Stimulated activated CD8-positive, alpha-beta memory T cell treated with anti-CD3 and anti-CD28 coated beads, Interleukin-4, amount 100 ng/mL, for 1 hour (primary cell): ENCODE measurements at places on chromosomes 5 and 9.

GRCh38 chr9:107348836-107349235 is 65.8 kb downstream of the RAD23B start:
- no peak for DNase-seq

- no peak for DNase-seq
These were observed 35.8 kb downstream of the FSD1L start for GRCh38 chr9:105483618-105484017.

DNA sequence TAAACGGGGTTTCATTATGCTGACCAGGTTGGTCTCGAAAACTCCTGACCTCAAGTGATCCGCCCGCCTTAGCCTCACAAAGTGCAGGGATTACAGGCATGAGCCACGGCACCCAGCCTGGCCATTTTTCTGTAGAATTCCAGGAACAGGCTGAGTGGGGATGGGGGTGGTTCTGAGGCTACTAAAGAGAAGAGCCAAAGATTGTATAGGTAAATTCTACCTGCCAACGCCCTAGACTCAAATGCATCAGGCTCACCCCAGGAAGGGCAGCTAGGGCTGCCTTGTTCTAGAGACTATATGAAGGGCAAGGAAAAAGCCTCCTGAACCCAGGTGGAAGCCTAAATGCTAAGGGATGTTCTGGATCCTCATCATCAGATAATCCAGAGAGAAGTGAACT is 1.6 kb upstream of the C5orf52 start:
- no peak for DNase-seq

DNA sequence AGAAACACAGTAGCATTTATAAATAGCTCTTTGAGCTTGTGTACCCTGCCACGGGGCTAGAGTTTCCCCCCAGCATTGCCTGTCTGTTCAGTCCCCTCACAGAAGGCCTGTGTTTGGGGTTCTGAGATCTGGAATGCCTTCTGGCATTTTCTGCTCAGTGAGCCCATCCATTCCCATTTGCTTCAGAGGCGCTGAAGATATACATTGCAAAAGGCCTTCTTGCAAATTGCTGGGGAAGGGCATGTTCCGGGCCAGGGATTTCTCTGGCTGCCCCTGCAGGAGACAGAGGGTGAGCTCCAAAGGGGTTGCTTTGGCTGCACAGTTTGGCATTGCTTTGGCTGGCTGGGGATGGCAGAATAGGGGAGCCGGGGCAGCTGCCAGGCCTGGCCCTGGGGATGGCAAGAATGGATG is 308.4 kb downstream of the MSX2 start:
- DNase-seq = no peak

- DNase-seq = no peak
These were observed 387.7 kb downstream of the TLR4 start for GRCh38 chr9:118091711-118092500.

GRCh38 chr5:36205329-36205728 is 36.4 kb downstream of the NADK2 start:
- no peak for DNase-seq

- DNase-seq = no peak
These were observed 59.2 kb upstream of the NR4A3 start for GRCh38 chr9:99762470-99762869.

DNA sequence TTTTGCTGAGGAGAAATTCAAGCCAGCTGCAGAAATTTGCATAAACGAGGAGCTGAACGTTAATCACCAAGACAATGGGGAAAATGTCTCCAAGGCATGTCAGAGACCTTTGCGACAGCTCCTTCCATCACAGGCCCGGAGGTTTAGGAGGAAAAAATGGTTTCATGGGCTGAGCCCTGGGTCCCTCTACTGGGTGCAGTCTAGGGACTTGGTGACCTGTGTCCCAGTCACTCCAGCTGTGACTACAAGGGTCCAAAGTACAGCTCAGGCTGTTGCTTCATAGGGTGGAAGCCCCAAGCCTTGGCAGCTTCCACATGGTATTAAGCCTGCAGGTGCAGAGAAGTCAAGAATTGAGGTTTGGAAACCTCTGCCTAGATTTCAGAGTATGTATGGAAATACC is 207.5 kb downstream of the DENND1A start:
- no peak for DNase-seq

DNA sequence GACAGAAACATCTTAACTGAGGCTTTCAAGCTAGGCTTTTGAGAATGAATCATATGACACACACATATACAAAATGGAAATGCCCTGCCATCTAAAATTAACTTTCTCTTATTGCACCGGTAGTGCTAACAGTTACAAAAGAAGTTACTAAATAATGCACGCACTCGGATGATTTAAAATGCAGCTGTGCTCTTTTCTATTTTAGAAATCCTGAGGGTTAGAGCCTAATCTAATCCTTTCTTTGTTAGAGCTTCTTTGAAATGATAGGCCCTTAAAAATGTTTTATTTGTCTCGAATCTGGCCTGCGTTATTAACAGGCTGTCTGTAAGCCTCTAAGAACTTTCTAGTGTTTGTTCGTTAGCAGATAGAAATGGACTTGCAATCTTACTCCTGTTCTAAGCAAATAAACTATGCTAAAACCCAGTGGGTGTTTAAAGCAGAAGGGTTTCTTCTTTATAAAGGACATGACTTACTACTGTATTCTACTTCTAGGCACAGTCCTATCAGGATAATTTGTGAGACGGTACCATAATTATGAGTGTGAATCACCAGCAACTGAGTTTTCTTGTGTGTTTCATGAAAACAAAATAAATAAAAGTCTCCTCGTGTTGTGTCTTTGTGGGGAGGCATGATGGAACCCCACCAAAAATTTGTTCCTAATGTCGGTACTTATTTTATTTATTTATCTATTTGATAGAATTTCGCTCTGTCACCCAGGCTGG is 69.2 kb upstream of the MYO10 start:
- DNase-seq = no peak

DNA sequence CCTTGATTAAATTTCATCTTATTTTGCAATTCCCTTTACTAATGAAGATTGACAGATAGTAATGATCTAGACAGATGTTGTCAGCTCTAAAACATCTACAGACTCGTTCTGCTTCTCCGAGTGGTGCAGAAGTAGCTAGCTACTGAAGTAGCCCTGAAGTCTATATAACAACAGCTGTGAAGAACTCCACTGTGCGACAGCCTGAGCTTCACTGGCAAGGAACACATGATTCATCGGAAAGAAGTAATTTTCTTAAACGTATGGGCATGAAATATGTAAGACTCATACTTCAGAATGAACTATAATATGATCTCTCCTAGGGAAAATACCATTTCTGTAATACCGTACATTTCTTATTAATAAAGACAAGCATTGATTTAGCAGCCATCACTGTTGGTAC is 96.2 kb downstream of the TRPM3 start:
- DNase-seq = no peak

DNA sequence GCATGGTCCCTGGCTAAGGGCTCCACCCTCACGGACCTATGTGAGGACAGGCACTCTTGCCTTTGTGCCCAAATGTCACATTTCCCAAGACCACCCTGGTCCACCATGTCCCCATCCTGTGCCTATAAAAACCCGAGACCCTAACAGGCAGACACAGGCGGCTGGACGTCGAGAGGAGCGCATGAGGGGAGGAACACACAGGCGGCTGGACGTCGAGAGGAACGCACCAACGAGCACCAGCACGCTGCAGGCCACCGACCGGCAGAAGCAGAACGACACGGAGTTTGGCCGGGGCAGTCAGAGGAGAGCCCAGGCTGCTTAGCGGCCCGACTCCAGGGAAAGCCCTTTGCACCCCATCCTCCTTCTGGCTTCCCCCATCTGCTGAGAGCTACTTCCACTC is 119.9 kb downstream of the ADAMTS2 start:
- no peak for DNase-seq

DNA sequence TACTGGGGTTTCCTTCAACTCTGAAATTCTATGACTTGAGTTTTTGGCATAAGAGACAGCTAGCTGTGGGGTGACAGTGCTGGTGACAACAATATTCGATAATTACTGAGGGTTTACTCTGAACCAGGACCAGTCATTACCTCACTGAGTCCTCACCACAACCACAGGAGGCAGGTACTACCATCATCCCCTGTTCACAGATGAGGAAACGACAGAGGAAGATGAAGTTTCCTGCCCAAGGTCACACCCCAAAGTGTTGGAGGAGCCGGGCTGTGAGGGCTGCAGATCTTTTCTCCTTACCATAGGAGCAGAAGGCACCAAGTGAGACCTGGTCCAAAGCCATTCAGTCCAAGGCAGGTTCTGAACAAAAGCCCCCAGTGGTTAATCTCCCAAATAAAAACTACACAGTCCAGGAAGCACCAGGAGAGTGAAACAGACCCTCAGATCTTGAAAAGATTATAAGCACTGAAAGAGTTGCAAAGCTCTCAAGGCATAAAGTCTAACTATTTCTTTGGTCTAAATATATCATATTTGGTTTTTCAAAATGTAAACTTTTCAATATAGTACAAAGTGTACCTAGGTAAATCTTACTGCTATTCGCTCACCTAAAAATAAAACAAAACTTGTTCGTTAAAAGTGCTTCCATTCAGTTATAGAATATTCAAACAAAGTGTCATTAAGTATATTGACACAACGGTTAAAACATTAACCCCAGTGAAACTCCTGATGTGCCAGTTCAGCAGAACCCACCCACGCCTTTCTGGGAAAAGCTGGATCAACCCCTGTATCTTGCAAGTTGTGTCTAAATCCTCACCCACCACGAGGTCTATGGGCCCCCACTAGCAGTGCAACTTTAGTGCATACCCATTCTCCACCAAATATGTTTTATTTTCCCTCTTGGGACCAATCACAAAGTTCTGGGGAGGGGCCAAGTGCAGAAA is 82.6 kb upstream of the EQTN start:
- no peak for DNase-seq

GRCh38 chr9:127950513-127951289 is 13.0 kb upstream of the DPM2 start:
- DNase-seq = no peak

- no peak for DNase-seq
These were observed 593.8 kb downstream of the CDK5RAP2 start for GRCh38 chr9:119986205-119986604.

DNA sequence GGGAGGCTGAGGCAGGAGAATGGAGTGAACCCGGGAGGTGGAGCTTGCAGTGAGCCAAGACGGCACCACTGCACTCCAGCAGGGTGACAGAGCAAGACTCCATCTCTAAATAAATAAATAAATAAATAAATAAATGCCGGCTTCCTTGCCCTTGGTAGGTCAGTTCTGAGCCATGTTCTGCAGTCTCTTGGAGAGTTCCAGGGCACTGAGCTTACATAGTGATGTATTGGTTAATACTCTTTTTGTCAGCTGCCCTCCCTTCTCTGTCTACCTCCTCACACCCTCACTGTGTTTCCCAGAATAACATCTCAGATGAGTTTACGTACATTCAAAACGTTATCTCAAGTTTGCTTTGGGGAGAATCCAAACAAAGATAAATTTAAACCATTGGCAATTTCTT is 45.2 kb upstream of the FER start:
- no peak for DNase-seq

DNA sequence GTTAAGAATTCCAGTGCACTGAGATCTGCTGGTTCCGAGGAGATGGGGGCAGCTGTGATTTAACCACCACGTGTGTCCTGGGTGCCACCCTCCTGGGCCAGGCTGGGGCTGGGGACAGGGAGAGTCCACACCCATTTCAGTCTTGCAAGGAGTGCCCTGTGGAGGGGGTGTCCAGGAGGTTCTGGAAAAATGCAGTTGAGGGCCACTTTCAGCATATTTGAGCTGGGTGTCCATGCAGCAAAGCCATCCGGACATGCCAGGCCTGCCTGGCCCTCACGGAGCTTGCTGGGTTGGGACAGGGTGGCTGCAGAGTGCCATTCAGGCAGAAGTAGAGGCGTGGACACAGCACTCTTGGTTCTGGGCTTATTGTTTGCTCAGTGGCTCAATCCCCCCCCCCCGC is 68.1 kb downstream of the NEK6 start:
- no peak for DNase-seq

DNA sequence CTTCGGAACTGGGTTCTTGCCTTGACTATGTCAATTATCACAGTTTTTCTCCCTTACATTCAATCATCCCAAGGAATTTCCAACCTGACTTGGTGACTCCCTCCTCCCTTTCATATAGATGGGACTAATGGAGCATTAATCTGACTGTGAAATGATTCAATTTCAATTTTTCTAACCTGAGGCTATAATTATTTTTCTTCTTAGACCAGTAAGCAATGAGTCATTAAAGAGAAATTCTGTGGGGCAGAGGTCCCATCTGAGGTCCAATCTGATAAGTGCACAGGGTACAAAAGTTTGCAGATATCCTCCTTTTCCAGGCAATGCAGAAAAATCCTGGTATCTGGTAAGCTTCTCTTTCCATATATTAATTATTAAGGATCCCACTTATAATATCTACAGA is 18.9 kb downstream of the PDE4D start:
- DNase-seq = no peak

DNA sequence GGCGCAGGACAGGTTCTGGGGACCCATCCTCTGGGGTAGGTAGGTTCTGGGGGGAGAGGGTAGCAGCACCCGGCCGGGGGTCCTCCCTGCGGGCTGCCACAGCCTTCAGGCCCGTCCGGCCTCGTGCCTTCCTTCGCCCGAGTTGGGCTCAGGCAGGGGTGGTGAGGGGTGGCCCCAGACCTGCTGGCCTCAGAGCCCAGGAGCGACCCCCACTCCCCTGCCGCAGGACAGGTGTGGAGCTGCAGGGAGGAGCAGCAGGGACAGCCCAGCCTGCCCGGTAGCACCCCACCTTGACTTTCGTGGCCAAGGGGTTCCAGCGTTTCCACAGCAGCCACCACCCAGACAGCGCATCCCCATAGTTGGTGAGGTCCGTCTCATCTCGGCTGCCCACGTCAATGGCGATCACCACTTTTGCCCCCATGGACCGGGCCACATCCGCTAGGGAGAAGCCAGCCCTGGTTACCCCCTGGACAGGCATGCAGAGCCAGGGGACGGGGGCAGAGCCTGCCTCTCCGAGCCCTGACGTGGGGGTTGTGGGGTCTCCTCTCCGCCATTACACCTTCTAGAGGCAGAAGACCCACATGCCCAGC is 3.4 kb upstream of the NSMF start:
- no peak for DNase-seq

DNA sequence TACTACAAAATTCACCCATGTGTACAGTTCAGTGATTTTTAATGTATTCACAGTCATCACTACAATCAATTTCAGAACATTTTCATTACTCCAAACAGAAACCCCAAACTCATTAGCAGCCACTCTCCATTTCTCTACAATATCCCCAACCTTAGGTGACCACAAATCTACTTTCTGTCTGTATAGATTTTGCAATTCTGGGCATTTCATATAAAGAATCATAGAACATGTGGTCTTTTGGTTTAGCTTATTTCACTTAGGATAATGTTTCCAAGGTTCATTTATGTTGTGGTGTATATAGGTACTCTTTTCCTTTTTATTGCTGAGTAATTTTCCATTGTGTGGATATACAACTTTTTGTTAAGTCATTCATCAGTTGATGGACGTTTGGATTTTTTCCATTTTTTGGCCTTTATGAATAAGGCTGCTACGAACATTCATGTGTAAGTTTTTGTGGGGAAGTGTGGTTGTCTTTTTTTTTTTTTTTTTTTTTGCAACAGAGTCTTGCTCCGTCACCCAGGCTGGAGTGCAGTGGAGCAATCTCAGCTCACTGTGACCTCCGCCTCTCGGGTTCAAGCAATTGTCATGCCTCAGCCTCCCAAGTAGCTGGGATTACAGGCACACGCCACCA is 54.5 kb downstream of the DOCK8 start:
- no peak for DNase-seq
